ENCODE measurements at places on chromosomes 16 and 17.

DNA sequence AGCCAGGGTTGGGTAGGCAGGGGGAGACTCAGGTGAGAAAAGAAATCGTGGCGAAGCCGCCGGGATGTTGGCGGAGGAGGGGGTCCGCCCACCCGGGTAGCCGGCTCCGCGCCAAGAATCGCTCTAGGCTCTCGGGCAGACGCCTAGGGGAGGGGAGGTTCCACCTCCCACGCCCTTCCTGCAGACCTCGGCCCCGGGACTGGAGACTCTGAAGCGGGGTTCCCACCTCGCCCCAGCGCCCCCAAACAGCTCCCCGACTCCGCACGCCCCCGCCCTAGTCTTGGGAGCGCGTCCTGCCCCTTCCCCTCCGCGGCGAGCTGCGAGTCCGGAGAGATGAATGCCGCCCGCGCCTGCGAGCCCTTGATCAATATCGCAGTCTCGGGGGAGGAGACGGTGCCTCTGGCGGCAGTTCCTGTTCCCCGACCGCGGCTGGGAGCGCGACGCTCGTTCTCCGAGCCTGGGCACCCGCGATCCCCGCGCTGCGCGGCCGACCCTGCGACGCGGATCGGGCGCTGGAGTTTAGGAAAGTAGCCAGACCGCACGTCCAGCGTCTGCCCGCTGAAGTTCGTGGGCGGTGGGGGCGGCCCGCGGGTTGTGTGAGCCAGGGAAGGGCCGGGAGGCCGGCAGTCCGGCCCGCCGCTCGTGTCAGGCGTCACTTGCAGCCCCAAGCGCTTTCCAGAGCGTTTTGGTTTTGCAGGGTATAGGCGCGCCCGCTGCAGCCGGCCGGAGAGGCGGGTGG lies 790 bp downstream of the CRHR1 start:
- no peaks in the 10 kb centered on the region for H3K36me3 ChIP-seq
- H3K4me3 ChIP-seq = peak overlapping the region; percentile 83
- DNase-seq = no peak
- no peak overlapping the region for H3K27ac ChIP-seq
- H3K4me1 ChIP-seq = no peaks in the 10 kb centered on the region

GRCh38 chr17:7220593-7221277 lies 997 bp downstream of the ACADVL start:
- H3K4me1 ChIP-seq = peaks cover 42% of the 10 kb centered on the region
- peaks cover 8% of the 10 kb centered on the region for H3K36me3 ChIP-seq
- peaks cover 6% of the 10 kb centered on the region for H3K27me3 ChIP-seq

GRCh38 chr16:25176136-25176535 lies 40.6 kb upstream of the AQP8 start:
- H3K27ac ChIP-seq = no peak overlapping the region
- H3K4me1 ChIP-seq = no peaks in the 10 kb centered on the region
- H3K27me3 ChIP-seq = no peaks in the 10 kb centered on the region

- H3K27me3 ChIP-seq = peaks cover 14% of the 10 kb centered on the region
- no peak overlapping the region for H3K27ac ChIP-seq
- H3K36me3 ChIP-seq = no peaks in the 10 kb centered on the region
- no peak overlapping the region for H3K4me3 ChIP-seq
- no peak for DNase-seq
Measured at GRCh38 chr17:66900126-66901010, 64.1 kb upstream of the CACNG4 start.

DNA sequence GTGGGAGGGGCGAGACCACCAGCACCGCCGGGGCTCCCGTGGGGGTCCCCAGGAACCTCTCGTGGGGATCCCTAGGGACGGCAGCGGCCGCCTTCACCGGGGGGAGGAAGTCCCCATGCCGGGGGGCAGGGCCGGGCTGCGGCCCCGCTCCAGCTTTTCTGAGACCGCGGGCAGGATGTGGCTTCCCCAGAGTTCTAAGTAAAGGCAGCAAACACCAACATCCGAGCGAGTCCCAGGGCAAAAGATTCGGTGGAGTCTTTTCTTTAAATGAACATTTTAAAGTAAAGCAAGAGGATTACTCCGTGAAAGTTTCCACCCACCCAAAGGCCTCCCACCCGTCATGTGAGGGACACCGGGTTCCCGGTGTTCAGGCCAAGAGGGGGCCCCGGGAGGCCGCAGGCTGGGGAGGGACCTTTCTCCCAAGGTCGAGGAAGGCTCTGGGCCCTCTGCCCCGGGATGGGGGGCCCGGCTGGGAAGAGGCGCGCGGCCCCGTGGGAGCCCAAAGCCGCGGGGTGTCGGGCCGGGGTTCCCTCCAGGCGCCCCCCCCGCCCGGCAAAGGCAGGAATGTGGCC lies 137.2 kb upstream of the RPH3AL start:
- H3K27ac ChIP-seq = no peak overlapping the region
- no peaks in the 10 kb centered on the region for H3K36me3 ChIP-seq
- no peak for DNase-seq
- no peaks in the 10 kb centered on the region for H3K4me1 ChIP-seq
- peaks cover 17% of the 10 kb centered on the region for H3K27me3 ChIP-seq

GRCh38 chr17:41650794-41651624 lies 26.6 kb upstream of the KRT17 start:
- no peak for DNase-seq
- no peak overlapping the region for H3K4me3 ChIP-seq
- peaks cover 22% of the 10 kb centered on the region for H3K4me1 ChIP-seq
- peak overlapping the region; percentile 95 for H3K27ac ChIP-seq

DNA sequence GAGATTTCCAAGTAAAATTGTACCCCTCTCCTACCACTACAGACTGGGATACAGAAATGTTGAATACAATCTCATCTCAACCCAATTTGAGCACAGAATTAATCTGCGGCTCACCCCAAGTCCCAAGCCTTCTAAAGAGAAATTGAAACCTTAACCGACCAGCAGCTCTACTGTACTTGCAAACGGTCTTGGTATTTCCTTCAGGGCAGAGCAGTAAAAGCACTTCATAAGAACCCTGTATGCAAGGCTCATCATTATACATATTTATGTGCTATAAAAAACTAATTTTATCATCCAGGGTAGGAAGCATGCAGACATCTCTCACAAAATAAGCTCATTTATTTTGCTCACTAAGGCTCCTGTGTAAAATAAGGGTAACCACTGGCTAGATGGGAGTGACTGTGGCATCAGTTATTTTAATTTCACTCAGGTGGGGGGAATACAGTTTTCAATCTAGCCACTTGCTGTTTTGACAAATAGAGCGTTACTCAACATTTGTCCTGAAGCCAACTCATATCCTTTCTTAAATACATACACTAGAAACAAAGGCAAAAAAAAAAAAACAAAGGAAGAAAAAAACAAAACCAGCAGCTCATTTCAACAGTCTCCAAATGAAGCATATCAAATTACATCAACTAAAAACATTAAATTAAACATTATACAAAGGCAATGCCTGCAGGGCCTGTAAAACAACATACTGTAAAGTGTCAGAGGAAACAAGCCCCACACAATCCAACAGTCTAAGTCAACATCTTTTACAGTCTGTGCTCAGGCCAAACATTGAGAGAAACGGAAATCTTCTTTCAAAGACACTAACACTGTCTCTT lies 65.0 kb downstream of the PARN start:
- peaks cover 18% of the 10 kb centered on the region for H3K4me1 ChIP-seq
- H3K36me3 ChIP-seq = peaks cover 4% of the 10 kb centered on the region
- no peak for DNase-seq

DNA sequence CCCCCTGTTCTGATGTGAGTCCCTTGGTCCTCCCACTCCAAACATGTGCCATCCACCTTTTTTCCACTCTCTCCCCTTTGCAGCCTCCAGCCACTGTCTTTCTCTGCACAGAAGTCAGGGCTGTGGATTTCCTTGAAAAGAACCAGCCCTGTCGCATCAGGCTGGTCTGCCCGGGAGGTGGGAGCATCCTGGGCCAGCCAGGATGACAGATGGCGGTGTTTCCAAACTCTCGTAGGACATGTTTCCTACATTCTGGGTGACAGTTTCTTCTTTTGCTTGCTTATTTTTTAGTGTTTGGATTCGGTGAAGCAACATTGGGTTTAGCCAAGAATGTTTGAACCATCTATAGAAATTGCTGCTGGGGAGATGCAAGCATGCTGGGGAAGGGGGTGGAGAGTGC lies 100.8 kb downstream of the CCDC182 start:
- no peak overlapping the region for H3K4me3 ChIP-seq
- peaks cover 8% of the 10 kb centered on the region for H3K4me1 ChIP-seq
- no peaks in the 10 kb centered on the region for H3K27me3 ChIP-seq
- H3K27ac ChIP-seq = no peak overlapping the region
- DNase-seq = no peak

DNA sequence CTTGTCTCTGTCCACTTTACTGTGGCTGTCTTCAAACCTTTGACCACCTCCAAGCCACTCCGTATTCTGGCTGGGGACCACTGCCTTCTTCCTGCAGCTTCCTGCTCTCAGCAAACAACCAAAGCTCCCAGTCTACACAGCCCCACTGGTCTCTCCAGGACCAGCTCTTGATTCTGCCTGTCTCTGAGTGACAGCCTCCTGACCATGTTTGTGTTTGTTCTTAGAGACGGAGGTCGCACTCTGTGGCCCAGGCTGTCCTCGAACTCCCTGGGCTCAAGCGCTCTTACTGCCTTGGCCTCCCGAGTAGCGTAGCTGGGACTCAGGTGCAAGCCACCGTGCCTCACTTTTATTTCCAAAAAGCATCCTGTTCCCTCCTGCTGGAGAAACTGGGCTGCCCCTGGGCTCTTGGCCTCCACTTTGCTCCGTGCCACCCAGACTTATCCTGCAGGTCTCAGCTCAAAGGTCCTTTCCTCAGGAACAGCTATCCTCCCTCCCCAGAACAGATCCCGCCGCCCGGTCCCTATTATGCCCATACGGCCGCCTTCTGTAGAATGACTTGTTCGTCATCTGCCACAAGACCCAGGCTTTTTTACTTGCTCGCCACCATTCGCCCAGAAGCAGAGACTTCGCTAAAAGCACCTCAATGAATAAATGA lies 9.1 kb downstream of the MNT start:
- peaks cover 4% of the 10 kb centered on the region for H3K36me3 ChIP-seq
- peak overlapping the region; percentile 91 for H3K4me3 ChIP-seq
- H3K27me3 ChIP-seq = no peaks in the 10 kb centered on the region
- no peak for DNase-seq
- H3K27ac ChIP-seq = peak overlapping the region; percentile 90
- H3K4me1 ChIP-seq = peaks cover 39% of the 10 kb centered on the region

Measured in type B pancreatic cell (in vitro differentiated cells).